ENCODE measurements at places on chromosomes 16 and 17.

- no peak for DNase-seq
Measured at GRCh38 chr16:86899151-86899550, 320.8 kb downstream of the FOXL1 start.

DNA sequence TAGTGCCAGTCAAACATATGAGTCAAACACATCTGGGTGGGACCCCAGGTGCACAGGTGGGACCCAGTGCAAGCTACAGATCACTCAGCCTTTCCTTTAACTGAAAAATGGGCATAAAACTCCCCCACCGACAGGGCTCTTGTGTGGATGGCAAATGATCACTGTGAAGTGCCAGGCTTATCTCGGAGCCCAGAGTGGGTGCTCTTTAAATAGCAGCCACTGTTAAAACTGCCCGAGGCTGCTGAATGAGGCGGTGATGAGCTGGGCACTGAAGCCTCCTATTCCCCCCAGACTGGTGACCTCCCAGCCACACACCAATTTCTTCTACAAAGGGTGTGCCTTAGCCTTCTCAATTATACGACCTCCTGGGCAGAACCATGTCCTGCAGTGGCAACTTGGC lies 433.8 kb downstream of the SLC39A11 start:
- no peak for DNase-seq

GRCh38 chr16:82584553-82585152 lies 42.1 kb upstream of the CDH13 start:
- DNase-seq, result no peak

DNA sequence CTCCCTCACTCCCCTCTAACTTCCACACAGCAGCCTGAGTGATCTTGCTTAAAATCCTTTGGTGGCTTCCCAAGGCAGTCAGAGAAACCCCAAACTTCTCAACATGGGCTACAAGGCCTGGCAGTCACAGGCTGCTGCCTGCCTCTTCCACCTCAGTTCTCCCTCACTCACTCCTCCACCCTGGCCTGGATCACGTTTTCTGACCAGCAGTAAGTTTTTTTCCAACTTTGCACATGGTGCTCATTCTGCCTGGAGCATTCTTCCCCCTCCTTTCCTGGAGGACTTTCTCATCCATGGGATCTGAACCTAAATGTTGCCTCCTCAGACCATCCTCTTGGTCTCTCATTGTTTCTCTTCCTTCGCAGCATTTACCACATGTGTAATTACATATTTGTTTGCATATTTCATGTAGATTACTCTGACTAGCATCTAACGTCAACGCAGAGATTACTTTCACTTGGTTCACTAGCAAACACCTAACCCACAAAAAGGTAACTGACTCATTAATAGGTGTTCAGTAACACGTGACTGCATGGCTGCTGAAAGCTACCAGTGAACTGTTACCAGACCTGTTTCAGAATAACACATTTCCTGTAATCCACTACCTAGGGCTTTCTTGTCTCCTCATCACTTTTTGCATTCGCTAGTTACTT lies 17.1 kb downstream of the GNA13 start:
- no peak for DNase-seq

DNA sequence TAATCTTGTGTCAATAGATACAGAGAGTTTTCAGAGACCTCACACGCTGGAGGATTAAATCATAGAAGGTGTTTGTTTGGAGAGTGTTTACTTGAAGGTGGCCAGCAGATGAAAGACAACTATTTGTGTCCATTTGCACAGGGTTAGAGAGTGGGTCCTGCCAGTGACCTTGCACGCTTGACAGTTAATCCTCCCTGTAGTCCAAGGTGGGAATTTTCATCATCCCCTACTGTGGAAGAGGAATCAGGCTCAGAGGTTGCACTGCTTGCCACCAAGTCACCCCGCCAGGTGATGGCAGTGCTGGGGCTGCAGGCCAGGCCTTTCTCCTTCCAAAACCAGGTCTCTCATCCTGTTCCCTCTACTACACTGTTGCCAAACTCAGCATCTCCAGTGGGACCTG lies 12.3 kb downstream of the CDH1 start:
- DNase-seq, result no peak

- no peak for DNase-seq
Measured at GRCh38 chr17:14866266-14866665, 398.9 kb downstream of the PMP22 start.

- DNase-seq, result no peak
Measured at GRCh38 chr16:85820604-85821372, 21.3 kb downstream of the COX4I1 start.

GRCh38 chr17:56549501-56549900 lies 44.0 kb upstream of the NOG start:
- DNase-seq, result no peak

DNA sequence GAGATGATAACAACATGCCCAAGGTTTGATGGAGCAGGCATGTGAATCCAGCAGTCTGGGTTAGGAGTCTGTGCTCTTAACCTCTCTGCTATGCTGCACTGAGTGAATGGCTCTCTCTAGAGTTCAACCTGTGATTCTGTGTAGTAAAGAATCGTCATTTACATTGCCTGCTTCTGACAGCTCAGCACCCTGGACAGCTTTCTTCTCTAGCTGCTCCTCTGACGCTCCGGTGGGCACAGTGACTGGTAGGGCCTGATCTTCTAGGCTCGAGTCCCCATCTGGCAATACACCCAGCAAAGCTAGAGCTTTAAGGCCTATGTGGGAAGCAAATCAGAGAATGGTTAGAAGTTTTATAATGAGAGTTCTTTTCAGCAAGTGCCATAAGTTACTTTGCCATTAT lies 85.3 kb upstream of the ATP2A3 start:
- DNase-seq, result no peak

- DNase-seq, result peak; percentile 90
Measured at GRCh38 chr16:87203060-87203656, 114.0 kb downstream of the C16orf95 start.

- no peak for DNase-seq
Measured at GRCh38 chr17:73713136-73713535, 68.9 kb upstream of the SDK2 start.

DNA sequence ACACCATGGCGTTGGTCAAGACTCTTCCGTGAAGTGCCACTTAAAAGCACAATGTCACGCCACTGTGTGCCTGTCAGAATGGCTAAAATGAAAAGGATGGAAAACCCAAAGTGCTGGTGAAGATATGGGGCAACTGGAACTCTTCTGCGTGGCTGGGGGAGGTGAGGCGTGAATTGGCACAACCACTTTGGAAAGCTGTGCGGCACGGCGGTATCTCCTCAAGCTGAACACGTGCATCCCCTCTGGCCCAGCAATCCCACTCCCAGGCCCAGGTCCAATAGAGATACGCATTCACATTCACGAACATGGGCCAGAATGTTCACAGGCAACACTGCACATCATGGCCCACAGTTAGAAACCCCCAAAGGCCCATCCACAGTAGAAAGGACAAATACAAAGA lies 8.9 kb downstream of the DUSP3 start:
- DNase-seq, result no peak

DNA sequence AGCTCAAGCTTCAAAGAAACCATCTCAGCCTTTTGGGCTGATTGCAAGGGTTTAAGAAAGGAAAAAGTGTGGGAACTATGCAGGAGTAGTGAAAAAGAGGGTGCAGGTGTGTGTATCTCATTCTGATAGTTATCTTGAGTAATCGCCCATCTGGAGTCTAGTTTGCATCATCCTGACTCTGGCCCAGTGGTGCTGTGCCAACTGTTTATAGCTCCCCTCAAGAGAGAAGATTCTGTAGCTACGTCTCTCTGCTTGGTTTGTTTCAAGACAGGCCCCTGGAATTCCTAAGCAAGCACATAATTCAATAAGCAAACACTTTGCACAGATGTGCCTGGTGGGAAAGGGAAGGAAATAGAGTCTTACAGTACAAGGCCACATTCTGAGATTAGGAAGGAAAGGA lies 144.4 kb downstream of the HAPSTR1 start:
- no peak for DNase-seq

- peak; percentile 55 for DNase-seq
Measured at GRCh38 chr17:48499248-48499647, 31.6 kb downstream of the HOXB1 start.

DNA sequence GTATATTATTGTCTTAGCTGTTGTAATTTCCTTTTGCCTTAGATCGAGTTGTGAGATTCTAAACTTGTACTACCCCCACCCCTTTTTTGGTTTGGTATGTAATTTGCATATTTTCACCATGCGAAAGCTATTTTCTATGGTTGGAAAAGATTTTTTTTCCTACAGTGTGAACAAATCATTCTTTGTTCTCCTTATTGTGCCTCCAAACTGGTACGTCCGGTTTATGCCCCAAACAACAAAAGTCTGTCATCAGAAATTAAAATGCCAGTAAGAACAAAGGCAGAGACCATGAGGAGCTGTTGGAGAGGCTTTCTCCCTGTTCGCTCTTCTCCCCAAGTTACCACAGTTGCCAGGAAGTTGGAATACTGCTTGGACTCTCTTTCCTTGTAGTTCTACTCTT lies 66.1 kb downstream of the BCAS3 start:
- no peak for DNase-seq

DNA sequence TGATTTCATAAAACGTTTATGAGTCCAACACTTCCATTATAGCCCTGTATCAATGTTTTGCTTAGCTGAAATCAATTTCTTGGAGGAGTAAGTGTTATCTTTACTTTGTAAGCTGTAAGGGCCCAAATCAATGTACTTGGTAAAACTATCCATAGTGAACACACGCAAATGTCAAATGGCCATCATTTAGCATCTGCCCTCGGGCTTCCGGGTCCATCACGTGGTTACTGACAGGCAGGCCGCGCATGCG lies 687 bp upstream of the NARF start:
- no peak for DNase-seq

- no peak for DNase-seq
Measured at GRCh38 chr17:2295575-2295974, 8.0 kb downstream of the SMG6 start.

GRCh38 chr17:36857698-36858097 lies 79.6 kb upstream of the LHX1 start:
- DNase-seq, result no peak

DNA sequence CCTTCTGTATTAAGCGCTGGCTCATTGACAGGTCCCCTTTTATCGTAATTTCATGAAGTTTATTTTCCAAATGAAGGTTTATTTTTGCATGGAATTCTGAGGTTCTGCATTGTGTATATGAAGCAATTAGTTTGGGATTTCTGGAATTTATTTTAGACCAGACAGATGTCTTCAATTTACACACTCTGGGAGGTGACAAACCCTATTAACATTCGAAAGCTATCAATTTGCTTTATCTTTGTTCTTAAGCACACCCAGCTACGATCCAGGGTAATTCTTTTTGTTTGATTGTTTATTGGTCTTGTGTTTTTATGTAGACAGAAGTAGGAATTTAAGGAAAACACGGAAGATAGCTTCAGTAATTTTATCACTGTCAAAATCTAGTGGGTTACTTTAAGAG lies 264.6 kb downstream of the HS3ST3A1 start:
- peak; percentile 84 for DNase-seq

DNA sequence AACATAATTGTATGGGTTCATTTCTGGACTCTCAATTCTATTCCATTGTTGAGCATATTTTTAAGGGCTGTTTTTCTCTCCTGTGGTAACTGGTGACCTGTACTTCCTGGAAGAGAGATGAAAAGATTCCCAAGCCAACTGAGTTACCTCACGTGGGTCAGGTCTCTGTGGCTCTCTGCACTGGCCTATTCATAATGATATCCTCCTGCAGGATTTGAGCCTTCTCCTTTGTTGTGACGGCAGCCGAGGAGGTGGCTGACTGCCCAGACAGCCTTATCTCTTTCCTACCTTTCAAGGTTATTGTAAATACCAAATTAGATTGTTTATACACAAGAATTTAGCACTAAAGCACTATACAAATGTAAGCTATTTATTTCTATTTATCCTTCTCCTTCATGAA lies 2.7 kb upstream of the ACE start:
- DNase-seq, result no peak

DNA sequence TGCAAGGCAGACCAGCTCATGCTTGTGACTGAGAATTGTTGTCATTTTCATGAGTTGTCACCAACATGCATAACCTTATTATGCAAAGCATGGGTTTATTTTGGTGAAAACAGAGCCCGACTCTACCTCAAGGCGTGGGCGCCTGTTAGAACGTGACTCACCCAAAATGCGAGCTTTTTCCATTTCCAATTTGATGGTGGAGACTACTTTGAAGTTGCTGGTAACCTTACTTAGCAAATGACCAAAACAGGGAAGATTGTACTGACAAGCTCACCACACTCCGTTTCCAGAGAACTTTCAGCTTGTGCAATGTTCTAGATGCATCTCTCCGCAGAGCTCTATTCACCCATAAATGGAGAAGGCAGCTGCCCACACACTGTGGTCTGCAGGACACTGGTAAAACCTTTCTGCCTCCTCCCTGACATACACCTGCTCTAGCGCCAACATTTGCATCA lies 284.5 kb downstream of the MAF start:
- no peak for DNase-seq

DNA sequence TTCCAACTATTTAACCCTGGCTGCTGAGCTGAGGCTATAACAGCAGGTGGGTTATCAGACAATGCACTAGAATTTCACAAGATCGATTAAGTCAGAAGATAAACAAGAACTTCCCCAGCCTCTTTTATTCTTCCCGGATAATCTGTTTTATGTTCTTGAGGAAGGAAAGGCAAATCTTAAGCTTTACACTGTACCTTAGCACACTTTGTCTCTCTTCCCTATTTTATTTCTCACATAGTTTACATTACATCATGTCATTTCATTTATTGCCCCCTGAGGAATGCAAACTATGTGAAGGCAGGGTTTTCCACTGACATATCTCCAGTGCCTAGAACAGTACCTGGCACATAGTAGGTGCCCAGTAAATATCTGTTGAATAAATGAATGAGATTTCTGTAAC lies 139.6 kb downstream of the SKAP1 start:
- peak; percentile 20 for DNase-seq

- no peak for DNase-seq
Measured at GRCh38 chr16:88701581-88702370, 4.4 kb downstream of the RNF166 start.

DNA sequence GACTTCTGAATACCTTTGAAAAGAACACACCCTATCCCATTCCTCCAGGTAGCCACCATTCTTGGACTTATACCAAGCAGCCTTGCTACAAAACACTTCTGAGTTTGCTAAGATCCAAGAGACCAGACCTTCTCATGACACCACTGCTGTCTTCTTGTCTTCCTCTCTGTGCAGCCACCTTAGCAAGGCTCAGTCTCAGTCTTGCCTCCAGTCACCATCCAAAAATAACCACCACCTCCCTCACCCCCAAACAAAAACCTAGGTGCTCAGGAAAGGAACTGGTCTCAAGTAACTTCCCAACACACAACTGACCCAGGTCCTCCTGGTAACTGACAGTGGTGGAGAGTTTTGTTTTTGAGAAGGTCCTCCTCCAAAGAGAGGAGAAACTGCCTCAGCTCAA lies 90.9 kb upstream of the CORO6 start:
- no peak for DNase-seq

DNA sequence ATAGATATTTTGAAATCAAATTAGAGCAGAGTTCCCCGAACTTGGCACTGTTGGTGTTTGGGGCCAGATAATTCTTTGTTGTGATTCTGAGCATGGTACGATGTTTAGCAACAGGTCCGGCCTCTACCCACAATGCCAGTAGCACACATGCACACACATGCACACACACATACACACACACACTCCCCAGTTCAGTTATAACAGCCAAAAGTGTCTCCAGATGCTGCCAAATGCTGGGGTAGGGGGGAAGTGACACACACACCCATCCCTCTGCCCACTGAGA lies 96.8 kb upstream of the PSMD7 start:
- no peak for DNase-seq

All from SJSA1 (cell line).